Esophagus mucosa (tissue), 1 donor: ENCODE measurements at places on chromosomes 4 and X.

GRCh38 chrX:68703846-68704245 is 56.4 kb downstream of the STARD8 start:
- no peak for ATAC-seq

- no peak for ATAC-seq
Observed at GRCh38 chr4:5156682-5157081, 105.4 kb downstream of the STK32B start.

DNA sequence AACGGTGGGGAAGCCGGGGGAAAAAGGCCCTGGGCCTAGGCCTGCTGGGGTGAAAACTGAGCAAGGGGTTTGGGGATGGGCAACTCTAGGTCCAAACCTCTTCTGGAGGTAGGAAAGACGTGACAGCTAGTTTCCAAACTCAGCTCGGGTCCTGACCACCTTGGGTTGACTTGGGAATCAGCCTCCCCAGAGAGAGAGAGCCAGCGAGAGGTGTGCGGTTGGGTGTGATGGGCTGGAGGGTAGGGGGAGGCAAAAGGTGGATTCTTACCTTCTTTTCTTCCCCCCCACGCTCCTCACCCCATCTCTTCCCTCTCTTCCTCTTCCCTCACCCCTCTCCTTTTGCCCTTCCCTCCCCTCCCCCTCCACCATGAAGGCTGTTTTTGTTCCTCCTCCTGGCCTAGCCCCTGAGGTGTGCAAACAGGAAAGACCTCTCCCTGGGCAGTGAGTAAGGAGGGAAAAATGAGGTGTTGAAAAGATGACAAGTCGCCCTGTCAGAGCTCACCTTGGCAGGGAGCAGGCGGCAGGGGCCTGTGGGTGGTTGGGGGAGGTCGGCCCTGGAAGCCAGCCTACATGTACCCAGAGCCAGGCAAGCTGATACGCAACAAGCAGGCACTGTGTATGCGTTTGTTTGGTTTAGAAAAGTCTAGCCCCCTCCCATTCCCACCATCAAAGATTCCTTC is 14.8 kb downstream of the PJA1 start:
- ATAC-seq: peak; percentile 90

DNA sequence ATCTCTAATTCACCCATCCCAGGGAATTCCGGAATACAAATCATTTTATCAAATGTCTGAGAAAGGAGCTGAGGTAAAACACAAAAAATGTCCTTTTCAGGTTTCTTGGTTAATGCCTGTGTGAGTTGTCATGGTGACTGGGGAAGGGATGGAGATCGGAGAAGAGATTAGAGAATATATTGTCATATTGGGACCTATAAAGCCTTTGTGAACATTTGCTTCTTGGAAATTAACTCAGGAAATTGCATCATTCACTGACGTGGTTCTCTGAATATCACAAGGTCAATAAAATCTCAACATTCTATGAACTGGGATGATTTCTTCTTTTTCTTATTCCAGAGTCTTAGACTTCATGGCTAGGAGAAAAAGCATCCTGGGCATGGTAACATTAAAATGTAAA is 174.8 kb upstream of the GLRA2 start:
- no peak for ATAC-seq

DNA sequence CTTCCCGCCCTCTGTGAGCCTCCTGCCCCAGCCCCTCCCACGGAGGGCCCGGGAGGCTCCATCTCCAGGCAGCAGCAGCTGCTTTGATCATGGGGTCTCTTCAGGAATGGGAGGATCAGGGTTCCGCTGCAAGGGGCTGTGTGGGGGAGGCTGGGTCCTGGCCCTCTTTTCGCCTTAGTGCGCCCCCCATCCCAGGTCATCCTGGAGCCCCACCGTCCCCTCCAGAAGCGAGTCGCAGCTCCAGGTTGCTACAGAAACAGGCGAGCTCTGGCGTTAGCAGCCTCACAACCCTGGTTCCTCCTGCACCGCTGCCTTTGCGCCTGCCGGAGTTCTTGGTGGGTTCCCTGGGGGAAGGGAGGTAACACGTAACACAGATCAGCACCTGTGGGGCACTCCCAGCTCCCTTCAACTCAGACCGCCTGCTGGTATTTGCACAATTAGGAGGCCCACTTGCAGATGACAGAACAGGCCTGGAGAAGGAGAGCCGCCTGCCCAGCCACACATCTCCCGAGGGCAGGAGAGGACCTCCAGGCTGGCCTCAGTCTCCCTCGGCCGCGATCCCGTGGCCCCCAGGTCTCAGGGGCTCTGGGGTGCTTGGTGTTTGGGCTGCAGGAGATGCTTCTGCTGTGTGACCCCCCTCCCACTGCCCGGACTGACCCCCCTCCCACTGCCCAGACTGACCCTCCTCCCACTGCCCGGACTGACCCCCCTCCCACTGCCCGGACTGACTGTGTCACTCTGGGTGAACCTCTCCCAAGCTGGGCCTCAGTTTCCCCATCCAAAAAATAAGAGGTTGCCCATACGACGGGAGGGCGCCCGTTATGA is 64.2 kb upstream of the ADRA2C start:
- no peak for ATAC-seq

DNA sequence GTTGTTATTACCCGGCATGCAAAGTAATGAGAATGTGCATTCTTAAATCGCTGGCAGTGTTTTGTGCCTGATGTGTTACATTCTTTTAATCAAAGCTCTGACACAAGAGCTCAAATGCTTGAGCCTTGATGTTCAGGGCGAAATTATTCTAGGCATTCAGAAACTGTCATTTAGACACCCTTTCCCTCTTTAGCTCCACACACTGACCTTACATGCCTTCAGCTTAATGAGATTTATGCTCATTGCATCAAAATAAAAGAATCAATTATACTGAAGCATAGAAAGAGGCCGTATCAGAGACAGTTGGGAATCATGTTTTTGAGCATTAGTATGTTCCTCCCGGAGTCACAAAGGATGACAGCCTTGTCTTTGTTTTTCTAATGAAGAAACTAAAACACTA is 56.7 kb downstream of the FAM114A1 start:
- no peak for ATAC-seq

GRCh38 chr4:114694770-114695169 is 96.2 kb downstream of the UGT8 start:
- ATAC-seq: no peak

DNA sequence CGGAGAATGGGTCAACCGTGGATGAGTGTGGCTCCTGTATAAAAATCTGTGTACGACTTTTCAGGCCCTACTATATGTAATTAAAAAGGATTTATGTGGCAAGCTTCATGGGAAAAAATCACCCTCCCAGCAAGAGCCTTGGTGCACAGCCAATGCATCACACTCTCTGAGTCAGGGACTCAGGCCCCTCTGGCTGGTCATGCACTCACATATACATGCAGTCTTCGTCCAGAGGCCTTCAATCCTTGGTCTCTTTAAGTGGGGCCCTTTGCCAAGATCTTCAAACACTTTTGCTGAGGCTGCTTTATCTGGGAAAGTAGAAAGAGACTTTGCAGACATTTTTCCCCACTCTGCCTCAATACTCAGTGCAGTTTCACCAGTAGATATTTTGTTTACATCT is 311.4 kb upstream of the FSTL5 start:
- no peak for ATAC-seq

DNA sequence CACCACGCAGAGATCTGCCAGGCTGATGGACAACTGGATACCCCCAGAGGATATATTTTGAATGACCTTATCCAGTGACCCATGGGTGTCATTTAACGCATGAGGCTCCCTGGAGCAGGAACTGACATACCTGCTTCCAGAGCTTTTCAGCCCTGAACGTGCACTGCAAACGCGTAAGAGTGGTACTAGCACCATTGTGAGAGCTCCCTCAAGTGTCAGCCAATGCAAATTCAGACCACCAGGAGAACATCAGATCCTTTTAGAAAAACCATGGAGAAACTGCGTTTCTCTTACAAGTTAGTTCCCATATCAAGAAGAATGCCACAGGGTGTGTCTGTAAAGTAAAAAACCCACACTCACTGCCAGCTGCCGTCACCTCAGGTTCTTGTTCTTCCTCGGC is 7.3 kb downstream of the TREX2 start:
- ATAC-seq: no peak

- no peak for ATAC-seq
Observed at GRCh38 chrX:7092543-7092942, 55.0 kb upstream of the STS start.

DNA sequence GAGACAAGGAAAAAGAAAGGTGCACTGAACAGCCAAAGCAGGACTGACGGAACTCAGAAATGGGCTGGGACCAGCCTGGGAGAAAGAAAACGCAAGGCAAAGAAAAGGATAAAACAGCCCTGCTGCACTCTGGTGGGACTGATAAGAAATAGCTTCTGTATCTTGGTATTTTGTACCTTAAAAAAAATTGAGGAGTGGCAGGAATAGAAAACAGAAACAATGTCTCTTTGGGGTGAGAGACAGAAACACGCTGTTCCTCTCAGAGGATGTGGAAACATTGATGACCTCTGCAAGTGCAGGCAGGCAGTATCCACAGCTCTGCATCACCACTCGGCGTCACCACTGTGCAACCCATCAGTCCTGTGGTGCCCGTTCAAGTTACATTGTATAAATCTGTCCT is 152.5 kb upstream of the SPRY1 start:
- peak; percentile 97 for ATAC-seq

- ATAC-seq: no peak
Observed at GRCh38 chr4:160546201-160546600, 1443.3 kb downstream of the RAPGEF2 start.

DNA sequence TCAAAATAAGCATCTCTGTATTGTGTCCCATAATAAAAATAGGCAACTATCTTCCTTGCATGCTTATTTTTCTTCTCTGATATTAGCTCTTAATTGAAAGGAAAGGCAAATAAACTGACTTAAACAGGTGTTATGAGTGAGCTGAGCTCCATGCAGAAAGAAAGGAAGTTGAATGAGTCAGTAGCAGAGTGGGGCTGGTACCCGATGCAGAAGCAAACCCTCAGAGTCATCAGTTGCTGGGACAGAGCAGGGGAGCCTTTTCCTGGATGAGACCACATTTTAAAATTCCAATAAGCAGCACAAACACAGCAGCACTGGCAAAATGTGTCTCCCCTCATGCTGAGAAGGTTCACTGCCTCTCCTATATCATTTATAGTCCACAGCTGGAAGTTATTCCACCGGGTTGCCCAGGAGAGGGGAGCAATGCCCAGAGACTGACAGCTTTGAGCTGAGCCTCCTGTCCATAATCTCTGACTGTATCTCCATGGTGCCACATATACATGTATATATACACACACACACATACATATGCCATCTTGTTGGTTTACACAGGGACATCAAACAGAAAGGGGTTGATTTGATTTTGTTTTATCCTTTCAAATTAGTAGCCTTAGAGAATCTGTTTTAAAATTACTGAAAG is 274.3 kb upstream of the PPARGC1A start:
- ATAC-seq: no peak

DNA sequence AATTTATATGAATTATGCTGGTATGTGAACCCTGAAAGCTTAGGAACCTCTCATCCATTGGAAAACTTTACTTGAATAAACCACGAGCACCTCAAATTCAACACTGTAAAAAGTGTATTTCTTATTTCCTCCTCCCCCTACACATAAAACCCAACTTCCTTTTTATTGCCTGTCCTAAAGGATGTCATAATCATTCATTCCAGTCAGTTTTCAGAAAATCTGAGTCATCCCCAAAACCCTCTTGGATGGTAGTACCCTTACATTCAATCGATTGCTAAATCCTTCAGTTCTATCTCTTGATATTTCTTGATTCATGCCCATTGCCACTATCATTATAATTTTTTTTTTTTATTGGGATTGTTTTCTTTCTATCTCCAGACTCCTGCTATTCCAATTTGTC is 91.1 kb upstream of the ATP8A1 start:
- no peak for ATAC-seq

- no peak for ATAC-seq
Observed at GRCh38 chrX:40279762-40280161, 182.0 kb upstream of the BCOR start.

DNA sequence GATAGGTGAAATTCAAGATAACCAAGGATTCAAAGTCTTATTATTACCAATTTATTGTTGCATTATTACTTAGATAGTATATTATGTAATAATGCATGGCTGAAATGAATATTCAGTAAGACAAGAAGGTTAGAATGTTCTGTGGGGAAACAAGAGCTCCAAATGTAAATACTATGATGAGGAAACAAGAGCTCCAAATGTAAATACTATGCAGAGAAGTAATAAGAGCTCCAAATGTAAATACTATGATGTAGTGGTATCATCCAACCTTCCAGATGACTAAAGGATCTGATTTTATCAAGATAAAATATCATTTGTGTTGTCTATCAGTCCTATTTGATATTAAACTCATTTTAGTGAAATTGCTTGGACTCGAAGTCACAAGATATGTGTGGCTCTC is 82.2 kb upstream of the PCDH18 start:
- ATAC-seq: no peak

GRCh38 chrX:2609431-2610238 is 81.5 kb upstream of the CD99 start:
- no peak for ATAC-seq

DNA sequence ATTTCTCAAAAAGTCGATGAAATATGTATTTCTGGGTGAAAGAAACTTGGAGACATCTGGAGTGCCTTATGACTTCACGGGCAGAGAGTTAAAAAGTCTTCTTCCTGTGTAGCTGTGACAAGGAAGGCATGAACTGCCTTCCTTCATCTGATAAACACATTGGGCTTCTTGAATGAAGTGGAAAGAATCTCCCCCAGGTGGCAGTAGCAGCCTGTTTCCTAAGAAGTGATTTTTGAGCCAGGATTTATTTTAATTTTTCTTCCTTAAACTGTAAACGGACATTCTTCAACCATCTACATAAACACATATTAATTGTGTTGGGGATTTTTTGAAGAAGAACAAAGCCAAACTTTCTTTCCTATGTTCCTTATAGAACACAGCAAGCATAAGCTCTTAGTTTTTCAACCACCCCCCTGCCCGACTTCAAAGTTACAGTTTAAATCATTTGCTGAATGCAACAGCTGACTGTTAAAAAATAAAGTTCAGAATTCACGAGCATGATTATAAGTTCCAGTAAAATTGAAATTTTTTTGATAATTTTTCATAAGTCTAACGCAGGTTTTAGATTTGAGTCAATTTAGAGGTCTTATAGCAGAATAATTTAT is 980 bp upstream of the GIMD1 start:
- peak; percentile 46 for ATAC-seq

DNA sequence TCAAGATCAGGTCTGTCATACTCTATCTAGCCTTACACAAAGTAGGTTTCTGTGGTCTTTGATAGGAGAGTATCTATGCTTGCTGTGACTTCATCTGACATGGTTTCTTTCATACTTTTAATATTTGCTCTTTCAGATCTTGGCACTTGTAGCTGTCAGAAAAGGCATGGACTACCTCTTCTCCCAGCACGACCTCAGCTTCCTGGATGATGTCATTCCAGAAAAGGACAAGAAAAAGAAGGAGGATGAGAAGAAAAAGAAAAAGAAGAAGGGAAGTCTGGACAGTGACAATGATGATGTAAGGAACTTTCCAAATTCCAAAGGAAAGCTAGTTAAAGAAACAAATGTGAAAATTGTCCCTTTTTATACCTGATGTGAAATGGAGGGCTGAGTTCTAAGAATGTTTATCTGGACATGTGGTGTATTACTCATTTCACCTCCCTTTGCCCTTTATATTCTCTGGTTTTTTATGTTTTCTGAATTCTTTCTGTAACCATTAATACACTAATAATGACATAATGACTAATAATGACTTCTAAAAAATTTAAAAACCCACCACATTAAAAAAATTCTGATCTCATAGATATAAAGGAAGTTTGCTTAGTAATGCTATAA is 221.2 kb downstream of the SLC4A4 start:
- ATAC-seq: no peak
